ENCODE measurements at places on chromosomes 2 and 18.

DNA sequence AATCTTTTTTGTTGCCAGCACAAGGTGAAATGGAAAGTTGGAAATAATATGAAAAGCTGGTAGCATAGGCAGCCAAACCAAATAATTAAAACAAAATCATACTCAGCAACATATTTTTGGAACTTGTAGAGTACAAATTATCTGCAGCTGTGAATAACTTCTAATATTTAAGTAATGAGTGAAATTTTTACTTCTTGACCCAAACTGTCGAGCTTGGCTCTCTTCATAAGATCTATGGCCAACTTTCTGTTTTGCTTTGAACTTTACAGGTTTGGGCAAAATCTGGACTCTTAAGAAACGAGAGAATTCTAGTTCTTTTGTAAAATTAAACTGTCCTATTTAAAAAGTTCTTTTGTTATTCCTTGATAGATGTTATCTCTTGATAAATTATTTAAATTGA, 25.6 kb upstream of the CCDC102B start:
- no peak for DNase-seq

DNA sequence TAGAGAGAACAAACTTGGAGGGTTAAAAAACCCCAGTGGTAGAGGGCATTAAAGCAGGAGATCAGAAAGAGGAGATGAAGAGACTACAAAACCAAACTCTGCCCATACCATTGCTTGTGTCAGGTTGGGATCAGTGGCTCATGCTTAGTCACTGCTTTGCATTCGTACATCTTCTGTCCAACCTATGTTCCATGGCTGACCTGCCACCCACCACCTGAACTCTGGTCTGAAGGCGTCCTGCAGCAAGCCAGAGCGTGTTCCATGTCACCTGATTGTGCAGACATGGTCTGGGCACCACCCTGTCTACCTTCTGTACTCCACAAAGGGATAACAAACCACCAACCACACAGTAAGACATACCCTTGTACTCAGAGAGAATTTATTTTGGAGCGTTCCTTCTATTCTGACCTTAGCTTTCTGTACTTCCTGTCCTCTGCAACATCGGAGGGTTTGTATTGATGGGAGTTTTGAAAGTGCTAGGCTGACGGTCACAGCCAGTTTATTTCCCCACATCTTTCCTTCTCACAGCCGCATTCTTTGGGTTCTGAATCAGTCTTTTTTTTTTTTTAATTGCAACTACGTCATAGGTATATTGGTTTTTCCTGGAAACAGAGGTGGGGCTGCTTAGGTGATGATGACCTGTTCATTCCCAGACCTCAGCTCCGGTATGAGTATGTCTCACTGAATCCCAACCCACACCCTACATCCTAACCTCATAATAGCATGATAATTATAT, 88.3 kb downstream of the SOWAHC start:
- DNase-seq, result no peak

GRCh38 chr2:20225294-20226151, 593 bp upstream of the SDC1 start:
- DNase-seq, result peak; percentile 71

DNA sequence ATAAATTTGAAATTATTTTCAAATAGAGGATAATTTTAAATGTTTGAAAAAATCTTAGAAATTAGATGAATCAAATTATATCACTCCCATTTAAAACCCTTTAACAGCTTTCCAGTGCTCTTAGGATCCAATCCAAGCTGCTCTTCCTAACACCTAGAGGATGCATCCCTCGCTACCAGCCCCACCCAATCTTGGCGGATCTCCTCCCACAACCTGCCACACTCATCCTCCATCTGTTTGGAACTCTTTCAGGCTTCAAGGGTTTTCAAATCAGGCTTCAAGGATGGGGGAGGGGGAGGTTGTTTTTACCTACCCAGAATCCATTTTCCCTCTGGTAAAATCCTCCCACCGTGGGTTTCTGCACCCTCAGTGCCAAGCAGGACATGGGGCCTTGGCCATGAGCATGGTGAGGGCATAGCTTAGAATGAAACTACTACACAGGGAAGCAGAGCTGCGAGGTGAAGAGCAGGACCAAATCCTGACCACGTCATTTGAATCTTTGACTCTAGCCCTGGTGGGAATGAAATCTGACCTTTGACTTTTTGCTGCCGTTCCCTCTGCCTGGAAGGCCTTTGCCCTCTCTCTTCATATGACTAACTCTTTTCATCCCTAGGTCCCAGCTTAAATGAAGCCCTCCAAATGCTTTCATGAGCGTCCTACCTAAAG, 113.0 kb upstream of the MAPRE2 start:
- no peak for DNase-seq

GRCh38 chr2:236775511-236775910, 205.9 kb downstream of the ACKR3 start:
- DNase-seq, result no peak

- no peak for DNase-seq
Observed at GRCh38 chr2:147345246-147345645, 499.6 kb upstream of the ACVR2A start.

DNA sequence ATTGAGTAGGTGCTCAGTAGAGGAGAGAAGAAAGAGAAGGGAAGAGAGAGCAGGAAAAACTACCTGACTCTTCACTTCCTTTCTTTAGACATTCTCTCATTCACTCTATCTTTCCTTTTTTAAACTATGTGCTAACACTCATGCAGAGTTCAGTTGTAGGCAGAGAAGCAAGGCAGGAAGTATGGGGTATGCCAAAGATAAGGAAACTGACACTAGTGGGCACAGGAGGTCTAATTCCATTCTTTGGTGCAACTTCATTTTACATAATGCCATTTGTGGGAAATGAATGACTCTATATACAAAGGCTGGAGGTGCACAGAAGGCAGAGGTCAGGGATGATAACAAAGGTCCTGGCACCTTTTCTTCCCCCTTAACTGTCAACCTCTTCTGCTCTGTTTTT, 35.1 kb upstream of the ACVR1 start:
- no peak for DNase-seq

DNA sequence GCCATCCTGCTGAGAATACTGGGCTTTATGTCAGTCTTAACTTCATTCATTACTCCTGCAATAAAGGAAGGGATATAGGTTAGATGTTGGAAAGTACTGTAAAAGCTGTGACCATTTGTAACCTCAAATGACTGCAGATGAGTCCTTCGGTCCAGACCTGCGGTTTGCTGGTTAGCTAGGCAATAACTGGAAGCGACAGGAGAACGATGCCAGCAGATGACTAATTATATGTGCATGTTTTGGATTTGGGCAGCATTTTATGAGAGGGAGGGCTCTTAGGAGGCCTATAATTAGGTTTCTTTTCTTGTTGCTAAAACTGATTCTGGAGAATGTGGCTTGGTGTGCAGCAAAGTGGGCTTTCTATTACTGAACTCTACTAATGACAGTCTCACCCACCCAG, 205.6 kb downstream of the TMEM182 start:
- no peak for DNase-seq

- no peak for DNase-seq
Observed at GRCh38 chr18:26706911-26707351, 158.6 kb downstream of the AQP4 start.

GRCh38 chr2:15284614-15285013, 276.5 kb downstream of the NBAS start:
- no peak for DNase-seq

GRCh38 chr2:62857139-62857931, 151.8 kb downstream of the EHBP1 start:
- DNase-seq, result no peak

DNA sequence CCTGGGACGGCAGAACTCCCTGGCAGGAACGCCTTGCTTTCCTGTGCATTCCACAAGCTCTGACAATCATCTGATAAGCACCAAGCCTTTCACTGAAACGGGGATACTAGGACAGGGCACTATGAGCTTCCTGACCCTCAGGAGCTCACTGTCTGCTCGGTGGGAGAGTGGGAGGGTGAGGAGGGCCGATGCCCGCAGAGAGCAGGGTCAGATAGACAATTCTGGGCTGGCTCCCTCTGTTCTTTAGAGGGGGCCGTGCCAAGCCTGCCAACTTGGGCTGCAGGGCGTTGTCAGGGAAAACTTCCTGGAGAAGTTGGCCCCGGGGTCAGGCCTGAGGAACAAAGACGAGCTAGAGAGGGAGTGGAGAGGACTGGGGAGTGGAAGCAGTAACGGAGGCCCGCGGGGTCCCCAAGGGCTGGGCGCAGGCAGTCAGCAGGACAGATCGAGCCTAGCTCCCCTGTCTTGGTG, 82.0 kb downstream of the CTAGE1 start:
- no peak for DNase-seq

GRCh38 chr18:25365242-25365641, 13.3 kb upstream of the ZNF521 start:
- DNase-seq, result no peak

DNA sequence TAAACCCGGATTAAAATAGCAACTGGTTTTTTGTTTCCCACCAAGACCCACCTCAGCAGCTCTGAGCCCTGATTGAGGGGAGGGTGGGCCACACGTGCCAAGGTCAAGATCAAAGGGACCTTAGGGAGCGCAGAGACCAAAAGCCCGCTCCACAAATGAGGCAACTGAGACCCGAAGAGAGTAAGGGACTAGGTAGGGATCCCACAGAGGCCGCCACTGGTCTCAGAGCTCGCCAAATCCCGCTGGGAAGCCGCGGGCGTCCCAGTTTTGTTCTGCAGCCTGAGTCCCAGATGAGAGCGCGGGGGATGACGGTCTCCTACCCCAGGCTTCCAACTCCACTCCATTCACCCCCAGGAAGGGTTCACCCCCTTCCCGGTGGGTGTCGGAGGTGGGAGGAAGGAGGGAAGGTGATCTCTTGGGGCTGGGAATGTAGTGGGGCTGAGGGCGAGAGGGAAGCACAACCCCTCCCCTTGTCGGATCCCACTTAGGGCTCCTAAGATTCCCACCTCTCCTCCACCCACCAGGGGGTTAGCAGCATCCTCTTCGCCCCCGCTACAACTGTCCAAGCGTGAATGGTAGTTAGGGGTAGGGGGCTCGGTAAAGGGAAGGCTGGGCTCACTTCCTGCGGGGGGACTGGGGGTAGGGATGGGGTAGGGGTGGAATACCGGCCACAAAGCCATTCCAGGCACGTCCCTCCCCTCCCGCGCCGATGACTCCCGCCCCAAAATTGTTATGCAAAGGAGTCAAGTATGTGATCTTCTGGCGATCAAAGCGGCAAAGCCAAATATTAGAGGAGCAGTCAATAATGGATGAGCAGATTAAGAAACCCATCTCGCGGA, 7.3 kb upstream of the EN1 start:
- DNase-seq, result no peak

DNA sequence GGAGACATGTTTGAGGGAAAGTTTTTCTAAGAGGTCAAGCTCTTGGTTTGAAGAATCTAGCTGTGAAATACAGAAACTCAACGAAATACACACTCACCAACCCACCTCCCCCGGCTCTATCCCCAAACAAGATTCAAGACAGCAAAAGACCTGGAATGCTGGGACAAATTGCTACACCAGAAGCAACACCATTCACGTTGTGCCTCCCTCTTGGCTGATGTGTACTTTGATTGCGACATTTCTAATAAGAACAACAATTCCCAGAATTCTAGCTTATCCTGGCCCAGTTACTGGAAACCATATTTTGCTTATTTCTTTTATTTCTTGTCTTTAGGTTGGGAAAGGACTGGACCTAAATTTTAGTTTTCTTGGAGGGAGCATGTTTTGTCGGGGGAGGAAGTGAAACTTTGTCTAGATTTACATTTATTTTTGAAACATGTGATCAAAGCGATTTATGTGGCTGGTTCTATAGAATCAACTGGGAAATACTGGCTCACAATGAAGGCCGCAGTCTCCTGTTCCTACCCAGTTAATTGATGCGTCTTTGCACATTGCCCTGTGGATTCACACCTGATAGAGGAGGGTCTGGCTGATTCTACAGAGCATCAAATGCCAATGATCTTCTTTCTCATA, 29.6 kb upstream of the LPIN1 start:
- DNase-seq, result no peak

- no peak for DNase-seq
Observed at GRCh38 chr2:56707650-56708049, 523.9 kb downstream of the CCDC85A start.

- DNase-seq, result no peak
Observed at GRCh38 chr18:78601349-78601748, 378.3 kb upstream of the SALL3 start.

DNA sequence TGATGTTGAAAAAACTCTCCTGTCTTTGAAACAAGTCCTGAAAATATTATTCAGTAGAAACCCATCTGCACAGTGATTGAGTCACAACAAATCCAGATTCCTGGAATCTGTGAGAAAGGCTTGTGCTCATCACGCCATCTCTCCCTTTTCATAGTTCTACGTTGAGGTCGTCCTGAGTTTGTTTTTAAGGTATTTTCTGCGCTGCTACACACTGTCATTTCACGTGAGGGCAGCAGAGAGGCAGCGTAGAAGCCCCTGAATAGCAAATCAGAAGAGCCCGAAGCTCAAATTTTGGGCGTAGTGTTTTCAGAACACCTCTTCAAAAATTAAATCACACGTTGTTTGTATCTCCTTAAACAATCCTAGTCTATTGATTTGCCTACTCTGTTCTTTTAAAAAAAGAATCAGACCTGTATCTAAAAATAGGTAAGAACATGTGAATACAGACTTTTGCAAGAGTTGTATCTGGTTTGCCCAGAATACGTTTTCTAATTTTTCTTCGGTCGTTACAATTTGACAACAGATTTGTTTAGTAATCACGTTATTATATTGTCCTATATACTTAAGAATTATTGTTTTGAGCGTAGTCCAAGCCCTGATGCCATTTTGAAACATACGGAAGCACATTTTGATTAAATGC, 61.6 kb upstream of the SLC38A11 start:
- DNase-seq, result no peak

DNA sequence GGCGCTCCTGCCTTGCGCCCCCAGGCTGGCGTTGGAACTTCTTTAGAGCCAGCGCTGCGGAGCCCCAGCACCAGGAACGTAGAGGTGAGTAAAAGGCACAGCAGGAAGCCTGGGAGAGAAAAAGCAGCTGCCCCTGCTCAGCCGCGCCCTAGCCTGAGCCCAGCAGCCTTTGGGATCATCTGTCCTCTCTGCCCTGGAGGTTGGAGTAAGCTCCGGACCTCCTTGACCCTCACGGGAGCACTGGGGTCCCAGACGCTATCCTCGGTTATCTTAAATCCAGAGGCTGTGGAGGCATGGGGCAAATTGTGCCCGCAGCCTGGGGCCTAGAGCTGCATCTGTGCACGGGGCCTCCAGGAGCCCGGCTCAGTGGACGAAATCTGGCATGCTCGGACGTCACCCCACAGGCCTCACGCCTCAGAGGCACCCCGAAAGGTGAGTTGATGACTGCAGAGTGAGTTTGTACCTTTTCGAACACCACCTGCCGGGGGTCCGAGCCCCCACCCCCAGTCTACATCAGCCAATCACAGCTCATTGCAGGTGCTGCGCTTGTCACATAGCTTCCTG, 1.6 kb upstream of the SLC66A2 start:
- DNase-seq, result no peak

DNA sequence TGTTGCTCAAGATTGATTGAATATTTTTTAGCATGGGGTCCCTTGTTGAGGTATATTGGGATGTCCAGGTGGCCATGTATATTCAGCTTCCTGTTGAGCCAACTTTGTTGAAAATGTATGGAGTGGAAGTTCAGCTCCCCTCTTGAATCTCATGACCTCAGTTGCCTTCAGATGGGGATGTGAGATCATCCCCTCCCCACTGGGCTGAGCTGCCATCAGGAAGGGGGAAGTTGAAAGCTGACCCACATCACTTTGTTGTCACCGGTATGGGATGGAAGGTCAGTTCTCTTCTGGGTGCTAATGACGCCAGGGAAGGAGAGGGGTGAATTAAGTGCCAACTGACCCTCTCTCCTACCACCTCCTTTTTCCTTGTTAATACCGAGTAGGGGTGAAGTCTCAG, 33.9 kb downstream of the ACOXL start:
- no peak for DNase-seq

GRCh38 chr18:21735452-21736015, 5.1 kb upstream of the MIB1 start:
- no peak for DNase-seq

- DNase-seq, result no peak
Observed at GRCh38 chr2:72144274-72144631, 3.4 kb downstream of the CYP26B1 start.

Measured in progenitor cell of endocrine pancreas (in vitro differentiated cells).